ENCODE measurements at places on chromosomes 11 and 22. TPM values are rescaled to one million over a fixed set of nuclear protein-coding genes. Genes with fewer than 3 reads are reported as not detected.

DNA sequence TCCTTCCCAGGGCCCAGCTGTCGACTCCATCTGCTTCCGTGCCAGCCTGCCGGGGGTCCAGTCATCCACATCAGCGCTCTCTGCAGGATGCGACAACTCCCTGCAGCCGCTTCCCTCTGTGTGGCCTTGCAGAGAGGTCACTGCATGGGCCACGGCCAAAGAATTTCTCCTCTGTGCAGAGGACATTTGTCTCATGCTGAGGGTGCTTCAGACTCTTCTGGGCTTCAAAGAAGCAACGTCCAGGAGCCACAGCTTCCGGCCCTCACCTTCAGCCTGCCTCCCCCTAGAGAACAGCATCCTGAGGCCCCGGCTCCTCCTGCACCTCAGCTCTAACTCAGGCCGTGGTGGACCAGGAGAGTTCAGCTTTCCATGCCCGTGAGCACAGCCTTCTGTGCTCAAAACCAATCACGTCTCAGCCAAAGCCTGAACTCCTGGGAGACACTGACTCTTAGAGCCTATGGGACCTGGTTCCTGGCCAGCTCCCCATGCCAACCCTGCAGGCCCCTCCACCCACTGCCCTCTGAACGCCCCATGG is 258.9 kb downstream of the BRD1 start:
- H3K4me3 ChIP-seq = no peak overlapping the region
- peaks cover 4% of the 10 kb centered on the region for H3K4me1 ChIP-seq
- no peak overlapping the region for H3K27ac ChIP-seq
- DNase-seq = peak; percentile 13
- H3K27me3 ChIP-seq = no peaks in the 10 kb centered on the region

DNA sequence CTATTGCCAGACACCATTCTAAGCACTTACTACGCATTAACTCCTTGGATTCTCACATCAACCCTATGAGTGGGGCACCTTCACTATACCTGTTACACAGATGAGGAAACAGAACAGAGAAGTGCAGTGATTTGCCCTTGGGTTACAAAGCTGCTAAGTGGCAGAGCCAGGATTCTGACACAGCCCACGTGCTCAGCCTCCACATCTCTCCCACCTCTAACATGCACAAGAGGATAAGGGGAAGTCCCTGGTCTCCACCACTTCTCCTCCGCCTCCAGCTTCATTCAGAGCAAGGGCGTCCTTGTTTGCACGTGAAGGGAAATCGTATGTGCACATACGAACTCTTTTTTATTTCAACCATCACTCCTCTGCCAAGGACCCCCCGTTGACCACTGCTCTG is 53.7 kb downstream of the CDON start:
- no peak overlapping the region for H3K27ac ChIP-seq
- no peaks in the 10 kb centered on the region for H3K36me3 ChIP-seq
- no peaks in the 10 kb centered on the region for H3K4me1 ChIP-seq
- no peak for DNase-seq
- peaks cover 12% of the 10 kb centered on the region for H3K27me3 ChIP-seq
- no peak overlapping the region for H3K4me3 ChIP-seq

GRCh38 chr22:23763579-23763945 is 772 bp downstream of the C22orf15 start:
- peaks cover 19% of the 10 kb centered on the region for H3K4me1 ChIP-seq
- no peaks in the 10 kb centered on the region for H3K36me3 ChIP-seq
- H3K4me3 ChIP-seq = peak overlapping the region; percentile 65
- H3K27me3 ChIP-seq = no peaks in the 10 kb centered on the region
- DNase-seq = no peak

DNA sequence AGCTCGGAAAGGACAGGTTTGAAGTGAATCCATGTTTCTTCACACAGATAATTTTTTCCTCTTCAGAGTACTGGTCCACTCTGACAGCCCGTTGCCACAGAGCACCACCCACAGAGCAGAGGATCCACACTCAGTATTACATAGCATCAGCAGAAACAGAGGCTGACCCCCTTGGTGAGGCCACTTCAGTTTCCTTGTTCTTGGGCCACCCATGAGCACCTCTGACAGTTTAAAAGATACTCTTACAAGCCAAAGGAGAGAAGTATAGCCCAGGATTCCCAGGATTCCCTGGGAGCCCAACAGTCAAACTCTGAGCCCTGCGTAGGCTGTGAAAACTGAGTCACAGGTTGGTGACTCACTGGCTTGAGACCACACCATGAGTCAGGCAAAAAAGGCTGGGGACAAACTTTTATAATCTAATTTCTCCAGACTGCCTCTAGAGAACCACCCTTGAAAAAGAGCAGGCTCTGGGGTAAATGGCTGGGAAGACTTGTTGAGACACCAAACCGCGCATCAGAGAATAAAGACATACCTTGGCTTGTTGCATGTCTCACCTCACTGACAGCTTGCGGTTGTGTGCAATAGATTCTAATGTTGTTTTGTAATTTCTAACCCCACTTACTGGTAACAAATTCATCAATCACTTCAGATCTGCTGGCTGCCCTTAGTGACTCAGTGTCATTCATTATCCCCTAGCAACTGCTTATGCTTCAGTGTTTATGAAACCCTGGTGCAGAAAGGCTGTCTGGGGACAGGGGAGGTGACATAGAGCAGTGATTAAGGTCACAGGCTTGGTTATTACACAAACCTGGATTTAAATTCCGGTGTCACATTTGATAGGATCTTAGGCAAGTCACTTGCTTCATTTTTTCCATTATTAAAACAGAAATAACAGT is 56.9 kb upstream of the PRSS23 start:
- no peak overlapping the region for H3K4me3 ChIP-seq
- H3K27me3 ChIP-seq = no peaks in the 10 kb centered on the region
- peak overlapping the region; percentile 44 for H3K27ac ChIP-seq
- peak; percentile 62 for DNase-seq

- H3K4me3 ChIP-seq = peak overlapping the region; percentile 28
- no peak for DNase-seq
- H3K36me3 ChIP-seq = no peaks in the 10 kb centered on the region
- peaks cover 13% of the 10 kb centered on the region for H3K27me3 ChIP-seq
- H3K27ac ChIP-seq = peak overlapping the region; percentile 23
- peaks cover 8% of the 10 kb centered on the region for H3K4me1 ChIP-seq
Observed at GRCh38 chr11:66970807-66971442, 4.2 kb upstream of the C11orf86 start.

DNA sequence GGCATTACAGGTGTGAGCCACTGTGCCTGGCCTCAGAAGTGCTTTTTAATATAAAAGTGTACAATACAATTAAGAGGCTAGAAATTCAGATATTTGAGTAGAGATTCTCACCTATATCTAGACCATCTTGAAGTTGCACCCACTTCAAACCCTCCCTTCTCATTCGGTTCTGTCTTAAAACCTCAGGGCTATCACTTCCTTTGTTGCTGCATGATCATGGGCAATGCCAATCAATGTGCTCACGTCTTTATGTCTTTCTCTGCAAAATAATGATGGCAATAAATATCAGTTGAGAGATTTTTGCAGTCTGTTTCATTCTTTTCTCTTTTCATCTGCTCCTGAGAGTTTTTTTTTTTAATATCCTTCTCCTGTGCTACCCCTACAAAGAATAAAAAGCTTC is 9.3 kb upstream of the NUP160 start:
- DNase-seq = no peak
- peaks cover 4% of the 10 kb centered on the region for H3K27me3 ChIP-seq
- no peak overlapping the region for H3K27ac ChIP-seq

The FAM181B gene
- total RNA-seq = not detected

GRCh38 chr22:33601062-33601461 is 319.2 kb downstream of the LARGE1 start:
- H3K36me3 ChIP-seq = no peaks in the 10 kb centered on the region
- no peak for DNase-seq
- no peaks in the 10 kb centered on the region for H3K4me1 ChIP-seq

GRCh38 chr11:66727282-66728037 is 1.6 kb downstream of the SPTBN2 start:
- peaks cover 15% of the 10 kb centered on the region for H3K4me1 ChIP-seq
- peaks cover 6% of the 10 kb centered on the region for H3K36me3 ChIP-seq
- peak overlapping the region; percentile 73 for H3K4me3 ChIP-seq
- no peak for DNase-seq
- peaks cover 39% of the 10 kb centered on the region for H3K27me3 ChIP-seq

DNA sequence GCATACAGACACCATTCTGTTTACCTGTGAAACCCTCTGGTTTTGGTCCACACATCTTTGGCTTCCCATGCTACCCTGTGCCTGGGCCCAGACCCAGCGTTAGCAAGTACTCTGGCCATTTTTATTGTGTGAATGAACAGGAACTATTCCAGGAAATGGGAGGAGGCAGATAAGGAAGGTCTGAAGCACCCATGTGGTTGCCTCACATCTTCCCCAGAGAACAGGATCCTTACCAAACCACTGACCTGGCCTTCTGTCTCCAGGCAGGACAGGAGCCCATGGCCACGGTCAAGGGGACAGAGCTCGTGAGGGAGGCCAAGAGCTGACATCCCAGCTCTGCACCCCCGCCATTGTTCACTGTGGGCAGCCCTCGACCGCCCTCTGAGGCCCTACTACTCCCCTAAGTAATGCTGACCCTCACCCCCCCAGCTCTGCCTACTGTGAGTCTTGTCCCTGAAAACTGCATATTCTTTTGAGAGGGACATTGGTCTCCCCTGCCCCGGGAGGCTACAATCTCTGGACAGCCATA is 97.7 kb upstream of the TP53I11 start:
- H3K27me3 ChIP-seq = peaks cover 13% of the 10 kb centered on the region
- no peak for DNase-seq
- peak overlapping the region; percentile 60 for H3K27ac ChIP-seq
- no peaks in the 10 kb centered on the region for H3K36me3 ChIP-seq
- H3K4me3 ChIP-seq = no peak overlapping the region
- peaks cover 10% of the 10 kb centered on the region for H3K4me1 ChIP-seq

GRCh38 chr11:112805658-112806057 is 155.6 kb upstream of the NCAM1 start:
- H3K27me3 ChIP-seq = no peaks in the 10 kb centered on the region
- H3K4me3 ChIP-seq = no peak overlapping the region

DNA sequence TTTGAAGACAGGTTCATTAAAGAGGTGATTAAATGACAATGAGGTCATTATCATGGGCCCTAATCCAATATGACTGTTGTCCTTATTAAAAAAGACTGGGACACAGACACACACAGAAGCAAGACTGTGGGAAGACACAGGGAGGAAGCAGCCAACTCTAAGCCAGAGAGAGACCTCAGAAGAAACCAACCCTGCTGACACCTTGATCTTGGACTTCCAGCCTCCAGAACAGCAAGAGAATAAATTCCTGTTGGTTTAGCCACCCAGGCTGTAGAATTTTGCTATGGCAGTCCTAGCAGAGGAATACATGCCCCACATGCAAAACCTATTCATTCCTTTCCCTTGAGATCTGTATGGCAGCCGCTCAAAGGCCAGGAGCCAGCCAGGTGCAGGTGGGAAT is 35.6 kb upstream of the CACNG2 start:
- DNase-seq = no peak
- H3K4me3 ChIP-seq = no peak overlapping the region
- no peaks in the 10 kb centered on the region for H3K4me1 ChIP-seq
- no peaks in the 10 kb centered on the region for H3K36me3 ChIP-seq

DNA sequence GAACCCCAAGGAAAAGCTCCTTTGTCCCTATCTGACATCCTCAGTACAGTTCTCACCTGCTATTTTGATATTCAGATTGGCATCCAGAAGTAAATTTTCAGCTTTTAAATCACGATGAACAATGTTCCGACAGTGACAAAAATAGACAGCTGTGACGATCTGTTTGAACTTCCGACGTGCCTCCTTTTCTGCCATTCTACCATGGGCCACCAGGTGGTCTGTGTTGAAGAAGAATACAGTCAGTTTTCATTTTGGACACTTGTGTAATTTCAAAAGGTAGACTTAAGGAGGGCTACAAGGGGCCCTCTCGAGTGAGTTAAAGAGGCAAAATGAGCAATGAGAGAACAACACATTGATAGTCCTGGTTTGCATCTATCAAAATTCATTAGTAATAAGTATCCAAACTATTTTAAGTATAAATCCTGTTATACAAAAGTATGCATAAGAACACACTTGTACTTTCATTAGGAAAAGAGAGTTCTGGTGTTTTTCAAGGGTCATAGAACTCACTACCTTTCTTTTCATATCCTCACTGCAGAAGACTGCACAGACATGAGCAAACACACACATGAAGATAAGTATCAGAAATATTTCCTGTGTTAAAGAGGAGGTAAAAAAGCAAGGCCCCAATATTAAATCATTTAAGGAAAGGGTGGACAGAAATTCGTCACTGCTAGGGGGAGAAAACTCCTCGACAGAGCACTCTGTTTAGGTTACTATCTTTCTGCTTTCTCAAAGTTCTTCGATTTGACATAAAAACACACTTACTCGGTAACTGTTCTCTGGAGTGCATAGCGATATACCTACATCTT is 89.9 kb upstream of the APOA1 start:
- no peaks in the 10 kb centered on the region for H3K27me3 ChIP-seq
- H3K27ac ChIP-seq = peak overlapping the region; percentile 80
- H3K4me1 ChIP-seq = peaks cover 63% of the 10 kb centered on the region
- DNase-seq = no peak

- H3K36me3 ChIP-seq = no peaks in the 10 kb centered on the region
- DNase-seq = no peak
- no peak overlapping the region for H3K27ac ChIP-seq
- peaks cover 63% of the 10 kb centered on the region for H3K27me3 ChIP-seq
- H3K4me3 ChIP-seq = no peak overlapping the region
Observed at GRCh38 chr11:79021601-79022000, 419.2 kb downstream of the TENM4 start.

- peak overlapping the region; percentile 68 for H3K27ac ChIP-seq
- H3K4me1 ChIP-seq = peaks cover 41% of the 10 kb centered on the region
- H3K4me3 ChIP-seq = no peak overlapping the region
- peaks cover 7% of the 10 kb centered on the region for H3K27me3 ChIP-seq
Observed at GRCh38 chr11:69307871-69308431, 14.0 kb downstream of the MYEOV start.

GRCh38 chr11:10540546-10540914 is 457 bp downstream of the RNF141 start:
- H3K36me3 ChIP-seq = no peaks in the 10 kb centered on the region
- H3K27ac ChIP-seq = peak overlapping the region; percentile 85
- peak overlapping the region; percentile 91 for H3K4me3 ChIP-seq
- H3K27me3 ChIP-seq = no peaks in the 10 kb centered on the region
- no peak for DNase-seq

DNA sequence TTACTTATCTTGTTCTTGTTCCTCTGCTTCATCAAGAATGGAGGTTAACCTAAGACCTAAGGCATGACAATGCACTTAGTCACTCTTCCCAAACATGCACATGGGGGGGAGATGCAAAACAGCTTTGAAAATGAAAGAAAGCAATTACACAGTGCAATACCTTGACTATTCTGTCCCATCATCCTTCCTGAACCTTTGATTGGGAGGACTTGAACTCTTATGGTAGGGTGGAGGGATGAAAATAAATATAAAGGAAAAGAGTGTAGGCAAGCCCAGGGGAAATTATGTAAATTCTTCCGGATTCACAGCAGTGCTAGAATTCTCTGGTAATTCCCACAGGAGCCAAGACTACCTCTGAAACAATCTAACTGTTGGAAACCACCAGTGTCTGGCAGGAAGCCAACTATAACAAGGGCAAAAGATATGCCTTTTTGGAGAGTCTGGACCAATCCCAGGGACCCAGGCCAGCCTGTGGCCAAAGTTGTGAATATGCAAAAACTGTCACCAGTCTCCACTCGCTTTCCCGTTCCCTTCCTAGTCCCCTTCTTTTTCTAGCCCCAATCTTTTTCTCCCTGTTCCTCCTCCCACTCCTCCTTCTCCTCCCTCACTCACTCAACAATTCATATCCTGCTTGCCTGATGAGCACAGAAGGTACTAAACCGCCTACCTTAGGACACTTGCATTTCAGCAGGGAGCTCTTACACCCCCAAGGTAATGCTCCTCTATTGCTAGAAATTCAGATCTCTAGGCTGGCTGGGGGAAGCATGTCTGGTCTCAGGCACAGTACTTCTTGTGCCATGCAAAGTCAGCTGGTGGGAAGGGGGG is 2.5 kb upstream of the RCN1 start:
- H3K27me3 ChIP-seq = peaks cover 13% of the 10 kb centered on the region
- no peak overlapping the region for H3K4me3 ChIP-seq
- peaks cover 22% of the 10 kb centered on the region for H3K4me1 ChIP-seq
- no peaks in the 10 kb centered on the region for H3K36me3 ChIP-seq
- H3K27ac ChIP-seq = no peak overlapping the region
- DNase-seq = no peak

Measured in natural killer cell treated with Interleukin-12 subunit alpha and Interleukin-12 subunit beta and Interleukin-15 and Interleukin-18, amount 100 ng/mL, for 72 hours (primary cell).